ENCODE measurements at places on chromosomes 1 and 21. TPM values are rescaled to one million over a fixed set of nuclear protein-coding genes. Genes with fewer than 3 reads are reported as not detected.

SYPL2 gene
- not detected for total RNA-seq

ADCY10 gene
- not detected for total RNA-seq

TSPAN1 gene
- total RNA-seq, result not detected

ASPM gene
- total RNA-seq, result 31.4 TPM

DNASE2B gene
- total RNA-seq, result not detected

GREM2 gene
- total RNA-seq, result not detected

AZIN2 gene
- 3.6 TPM for total RNA-seq

CHI3L1 gene
- not detected for total RNA-seq

TTC22 gene
- 5.3 TPM for total RNA-seq

TAL1 gene
- total RNA-seq, result not detected

MYBPH gene
- total RNA-seq, result not detected

TMEM183A gene
- total RNA-seq, result 81.4 TPM

SMPDL3B gene
- total RNA-seq, result 0.92 TPM

IL22RA1 gene
- not detected for total RNA-seq

SLAMF7 gene
- total RNA-seq, result 152 TPM

VAV3 gene
- total RNA-seq, result 4.6 TPM

THEM5 gene
- total RNA-seq, result not detected

DSTYK gene
- 14.0 TPM for total RNA-seq

MARK1 gene
- total RNA-seq, result not detected

NKAIN1 gene
- total RNA-seq, result not detected

TRIM63 gene
- total RNA-seq, result not detected

TCP10L gene
- 0.52 TPM for total RNA-seq

SMCP gene
- not detected for total RNA-seq

LDLRAP1 gene
- total RNA-seq, result 17.4 TPM

PTPRF gene
- 3.6 TPM for total RNA-seq

GPR37L1 gene
- total RNA-seq, result not detected

KCNT2 gene
- not detected for total RNA-seq

CD52 gene
- total RNA-seq, result 278 TPM

EIF4G3 gene
- 51.1 TPM for total RNA-seq

EEIG2 gene
- 7.9 TPM for total RNA-seq

SLC2A5 gene
- not detected for total RNA-seq

ETV3L gene
- not detected for total RNA-seq

NCAM2 gene
- total RNA-seq, result not detected

AVPR1B gene
- not detected for total RNA-seq

KLHL17 gene
- 22.5 TPM for total RNA-seq

WDR26 gene
- total RNA-seq, result 62.3 TPM

LCE3C gene
- total RNA-seq, result not detected

Measured in activated naive CD8-positive, alpha-beta T cell treated with anti-CD3 and anti-CD28 coated beads for 36 hours (primary cell).